ENCODE measurements at places on chromosomes 1 and 21.

DNA sequence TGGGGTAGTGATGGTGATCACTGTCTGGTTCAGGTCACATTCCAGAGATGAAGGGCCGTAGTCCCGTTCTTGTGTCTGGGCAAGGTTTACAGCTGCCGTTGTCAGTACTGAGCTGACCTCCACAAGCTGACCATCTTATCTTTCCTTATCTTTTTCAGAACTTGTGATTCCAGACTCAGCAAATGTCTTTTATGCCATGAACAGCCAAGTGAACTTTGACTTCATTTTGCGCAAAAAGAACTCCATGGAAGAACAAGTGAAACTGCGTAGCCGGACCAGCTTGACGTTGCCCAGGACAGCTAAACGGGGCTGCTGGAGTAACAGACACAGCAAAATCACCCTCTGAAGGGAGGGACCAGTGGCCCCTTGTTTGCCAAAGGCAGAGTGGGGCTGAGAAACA lies 111.6 kb downstream of the COLGALT2 start:
- DNase-seq = no peak

- DNase-seq = no peak
Measured at GRCh38 chr1:205834751-205835150, 15.2 kb downstream of the PM20D1 start.

- no peak for DNase-seq
Measured at GRCh38 chr1:90922996-90923395, 98.8 kb downstream of the ZNF644 start.

GRCh38 chr1:31368611-31369107 lies 4.2 kb downstream of the FABP3 start:
- no peak for DNase-seq

All from AG04450 (cell line).